ENCODE measurements at places on chromosomes 11 and 22. TPM values are rescaled to one million over a fixed set of nuclear protein-coding genes. Genes with fewer than 3 reads are reported as not detected.

GRCh38 chr22:20909543-20910303, 7.5 kb upstream of the CRKL start:
- H3K4me1 ChIP-seq = peaks cover 16% of the 10 kb centered on the region
- no peaks in the 10 kb centered on the region for H3K27me3 ChIP-seq
- no peak overlapping the region for H3K27ac ChIP-seq
- no peak for DNase-seq

DNA sequence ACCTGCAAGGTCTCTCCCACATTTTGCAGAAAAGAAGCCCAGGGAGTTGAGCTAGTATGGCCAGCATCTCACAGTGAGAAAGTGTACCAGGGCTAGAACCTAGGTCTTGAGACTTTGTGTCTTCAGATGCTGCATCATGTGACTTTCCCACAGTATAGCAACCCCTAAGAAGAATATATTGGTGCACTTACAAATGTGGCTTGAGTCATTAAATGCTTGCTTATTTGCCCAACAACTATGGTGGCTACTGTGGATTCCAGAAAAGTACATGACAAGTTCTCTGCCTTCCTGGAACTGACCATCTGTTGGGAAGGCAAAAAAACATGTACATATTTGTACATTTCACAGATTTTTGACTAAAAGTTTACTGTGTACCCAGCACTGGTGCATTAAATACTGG, 55.0 kb downstream of the POLD3 start:
- H3K4me1 ChIP-seq = no peaks in the 10 kb centered on the region
- no peak overlapping the region for H3K27ac ChIP-seq
- peaks cover 21% of the 10 kb centered on the region for H3K36me3 ChIP-seq
- no peak for DNase-seq
- no peaks in the 10 kb centered on the region for H3K27me3 ChIP-seq

DNA sequence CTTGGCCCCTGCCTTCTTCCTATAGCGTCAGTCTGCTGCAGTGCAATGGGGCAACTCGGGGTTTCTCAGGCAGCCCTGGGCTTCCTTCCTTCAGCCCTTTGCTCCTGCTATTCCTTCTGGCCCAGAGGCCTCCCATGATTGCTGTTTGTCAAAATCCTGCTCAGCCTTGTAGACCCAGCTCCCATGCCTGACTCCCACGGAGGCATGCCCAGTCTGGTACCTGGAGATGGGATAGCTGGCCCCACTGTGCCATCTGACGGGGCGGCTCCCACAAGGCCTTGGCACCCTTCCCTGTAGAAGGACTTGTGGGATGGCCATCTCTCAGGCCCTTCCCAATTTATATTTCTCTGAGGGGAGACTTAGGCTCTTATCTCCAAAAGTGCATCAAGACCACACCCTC, 590 bp upstream of the CD6 start:
- no peak overlapping the region for H3K4me3 ChIP-seq
- no peaks in the 10 kb centered on the region for H3K36me3 ChIP-seq
- no peaks in the 10 kb centered on the region for H3K4me1 ChIP-seq
- no peak for DNase-seq

NPAT gene
- total RNA-seq = 15.6 TPM

- no peak overlapping the region for H3K27ac ChIP-seq
- no peak for DNase-seq
- H3K36me3 ChIP-seq = no peaks in the 10 kb centered on the region
- H3K4me3 ChIP-seq = no peak overlapping the region
- no peaks in the 10 kb centered on the region for H3K4me1 ChIP-seq
Observed at GRCh38 chr11:30707110-30707509, 121.0 kb upstream of the MPPED2 start.

- DNase-seq = peak; percentile 79
- no peaks in the 10 kb centered on the region for H3K36me3 ChIP-seq
- no peak overlapping the region for H3K4me3 ChIP-seq
Observed at GRCh38 chr11:124195189-124195734, 12.1 kb downstream of the OR10D3 start.

GRCh38 chr11:131993246-131993645, 622.8 kb downstream of the NTM start:
- no peaks in the 10 kb centered on the region for H3K27me3 ChIP-seq
- H3K36me3 ChIP-seq = no peaks in the 10 kb centered on the region
- no peak overlapping the region for H3K27ac ChIP-seq
- H3K4me3 ChIP-seq = no peak overlapping the region
- H3K4me1 ChIP-seq = no peaks in the 10 kb centered on the region
- no peak for DNase-seq

PKDREJ gene
- total RNA-seq = not detected

- no peak overlapping the region for H3K4me3 ChIP-seq
- no peaks in the 10 kb centered on the region for H3K36me3 ChIP-seq
- peak; percentile 26 for DNase-seq
- no peaks in the 10 kb centered on the region for H3K27me3 ChIP-seq
- H3K4me1 ChIP-seq = peaks cover 23% of the 10 kb centered on the region
Observed at GRCh38 chr11:73330569-73331093, 22.6 kb downstream of the ARHGEF17 start.

- peaks cover 67% of the 10 kb centered on the region for H3K36me3 ChIP-seq
- H3K4me3 ChIP-seq = no peak overlapping the region
- H3K27me3 ChIP-seq = no peaks in the 10 kb centered on the region
- DNase-seq = no peak
- no peak overlapping the region for H3K27ac ChIP-seq
- peaks cover 33% of the 10 kb centered on the region for H3K4me1 ChIP-seq
Observed at GRCh38 chr11:57327721-57328120, 3.0 kb upstream of the TNKS1BP1 start.

ADAMTS15 gene
- 21.7 TPM for total RNA-seq

- H3K36me3 ChIP-seq = no peaks in the 10 kb centered on the region
- H3K4me3 ChIP-seq = no peak overlapping the region
- H3K27me3 ChIP-seq = peaks cover 40% of the 10 kb centered on the region
- no peak overlapping the region for H3K27ac ChIP-seq
Observed at GRCh38 chr11:127137771-127138280, 137.3 kb upstream of the KIRREL3 start.

- H3K36me3 ChIP-seq = no peaks in the 10 kb centered on the region
- H3K4me1 ChIP-seq = no peaks in the 10 kb centered on the region
- H3K27me3 ChIP-seq = no peaks in the 10 kb centered on the region
Observed at GRCh38 chr11:28911829-28912228, 803.6 kb downstream of the METTL15 start.

MB gene
- 21.6 TPM for total RNA-seq

- no peaks in the 10 kb centered on the region for H3K27me3 ChIP-seq
- no peaks in the 10 kb centered on the region for H3K36me3 ChIP-seq
- H3K4me1 ChIP-seq = no peaks in the 10 kb centered on the region
Observed at GRCh38 chr22:24460418-24461089, 33.2 kb downstream of the ADORA2A start.

Data from PC-3 (cell line).